Omental fat pad (tissue), 4 donors: ENCODE measurements at places on chromosomes 1 and 21.

GRCh38 chr1:115077984-115078330, 11.3 kb downstream of the TSPAN2 start:
- no peak for DNase-seq

DNA sequence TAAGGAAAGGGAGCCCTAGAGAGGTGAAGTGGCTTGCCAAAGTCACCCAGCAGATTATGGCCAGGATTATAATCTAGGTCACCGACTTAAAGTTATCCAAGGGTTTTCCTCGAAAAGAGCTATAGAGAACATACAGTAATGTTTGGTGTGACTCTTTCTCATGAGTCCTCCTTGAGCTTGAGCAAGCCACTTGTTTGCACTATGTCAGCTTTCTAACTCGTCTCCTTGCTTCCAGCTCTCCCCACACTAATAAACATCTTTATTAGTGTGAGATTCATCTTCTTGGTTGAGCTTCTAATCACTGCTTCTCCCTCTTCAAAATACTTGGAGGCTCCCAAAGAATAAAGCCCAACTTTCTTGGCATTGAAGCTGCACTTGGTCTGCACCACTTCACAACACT, 390.0 kb upstream of the USP24 start:
- DNase-seq = no peak

GRCh38 chr1:147773215-147773715, 12.9 kb upstream of the GJA5 start:
- no peak for DNase-seq

GRCh38 chr1:69777423-69777822, 209.7 kb downstream of the LRRC7 start:
- no peak for DNase-seq

- no peak for DNase-seq
Measured at GRCh38 chr1:223429313-223429731, 36.1 kb downstream of the CCDC185 start.

GRCh38 chr21:39661121-39661520, 48.4 kb downstream of the B3GALT5 start:
- DNase-seq = no peak

- no peak for DNase-seq
Measured at GRCh38 chr1:224632921-224633321, 16.8 kb downstream of the CNIH3 start.

GRCh38 chr1:40224040-40224439, 23.7 kb upstream of the TMCO2 start:
- DNase-seq = no peak

DNA sequence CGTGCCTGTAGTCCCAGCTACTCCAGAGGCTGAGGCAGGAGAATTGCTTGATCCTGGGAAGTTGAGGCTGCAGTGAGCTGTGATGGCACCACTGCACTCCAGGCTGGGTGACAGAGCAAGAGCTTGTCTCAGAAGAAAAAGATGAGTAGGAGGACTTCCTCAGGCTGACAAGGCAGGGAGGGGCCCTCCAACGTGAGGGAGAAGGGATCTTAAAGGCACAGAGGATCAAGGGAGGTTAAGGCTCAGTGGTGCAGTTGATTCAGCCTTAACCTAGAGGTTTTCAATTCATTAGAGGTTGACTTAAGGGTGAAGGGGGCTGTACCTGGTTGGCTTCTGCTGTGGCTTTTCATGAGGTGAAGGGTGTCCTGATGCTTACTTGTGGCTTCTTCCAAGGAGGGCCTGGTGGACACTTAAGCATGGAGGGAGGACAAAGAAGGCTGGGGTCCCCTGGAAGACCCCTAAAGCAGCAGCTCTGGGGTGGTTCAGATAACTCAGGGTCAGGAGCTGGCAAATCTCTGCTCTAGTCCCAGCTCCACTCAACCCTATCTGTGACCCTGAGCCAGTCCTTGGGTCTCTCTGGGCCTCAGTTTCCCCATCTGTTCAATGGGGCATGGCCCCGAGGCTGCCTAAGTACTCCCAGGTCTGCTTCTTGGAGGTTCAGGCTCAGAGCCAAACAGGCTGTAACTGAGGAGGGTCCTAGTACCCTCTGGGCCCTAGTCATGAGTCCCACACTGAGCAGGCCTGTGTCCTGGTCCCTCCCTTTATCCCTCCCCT, 6.3 kb downstream of the EXTL1 start:
- DNase-seq = no peak

GRCh38 chr1:42684139-42684538, 1.9 kb downstream of the YBX1 start:
- DNase-seq = no peak

GRCh38 chr1:162695687-162696086, 63.4 kb downstream of the DDR2 start:
- DNase-seq = no peak

DNA sequence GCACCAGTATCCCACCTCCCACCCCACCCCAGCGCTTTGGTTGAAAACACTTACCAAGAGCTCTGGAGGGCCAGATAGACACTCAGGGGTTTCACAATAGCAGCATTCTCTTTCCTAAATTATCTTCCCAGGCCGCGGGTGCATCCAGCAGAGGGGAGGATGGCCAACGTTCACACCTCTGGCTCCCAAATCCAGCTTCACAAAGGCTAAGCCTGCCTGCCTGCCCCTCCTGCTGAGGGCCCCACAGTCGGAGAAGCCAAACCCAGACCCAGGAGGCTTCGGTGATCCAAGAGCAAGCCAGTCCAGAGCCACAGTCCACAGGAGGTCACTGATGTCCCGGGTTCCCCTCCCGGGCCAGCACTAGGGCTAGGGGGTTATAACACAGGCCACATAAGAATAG, 231.9 kb downstream of the TRABD2B start:
- no peak for DNase-seq

GRCh38 chr1:39322431-39322830, 117.9 kb downstream of the MACF1 start:
- DNase-seq = no peak

GRCh38 chr1:18954270-18955071, 2.0 kb downstream of the IFFO2 start:
- no peak for DNase-seq

DNA sequence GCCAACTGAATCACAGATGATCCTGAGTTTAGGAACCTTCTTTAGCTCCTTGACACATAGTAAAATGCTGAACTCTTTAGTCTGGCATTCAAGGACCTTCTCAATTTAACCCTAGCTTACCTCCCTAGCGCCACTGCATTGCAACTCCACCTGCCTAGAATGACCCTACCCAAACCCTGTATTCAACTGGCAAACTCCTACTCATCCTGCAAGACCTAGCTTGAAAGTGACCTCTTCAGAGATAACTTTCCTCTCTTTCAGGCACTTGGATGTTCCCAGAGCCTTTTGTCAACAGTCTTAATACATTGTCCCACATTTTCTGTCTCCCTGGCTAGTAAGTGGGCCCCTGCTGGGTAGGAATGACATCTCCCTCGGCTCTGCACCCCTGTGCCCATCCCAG, 19.7 kb downstream of the TRIM62 start:
- no peak for DNase-seq

- DNase-seq = no peak
Measured at GRCh38 chr1:212452323-212453155, 19.8 kb downstream of the NENF start.

GRCh38 chr21:25420831-25421230, 186.4 kb downstream of the MRPL39 start:
- no peak for DNase-seq

- DNase-seq = no peak
Measured at GRCh38 chr1:17118268-17118667, 983 bp downstream of the PADI2 start.

GRCh38 chr1:242556276-242556675, 31.8 kb upstream of the PLD5 start:
- no peak for DNase-seq

DNA sequence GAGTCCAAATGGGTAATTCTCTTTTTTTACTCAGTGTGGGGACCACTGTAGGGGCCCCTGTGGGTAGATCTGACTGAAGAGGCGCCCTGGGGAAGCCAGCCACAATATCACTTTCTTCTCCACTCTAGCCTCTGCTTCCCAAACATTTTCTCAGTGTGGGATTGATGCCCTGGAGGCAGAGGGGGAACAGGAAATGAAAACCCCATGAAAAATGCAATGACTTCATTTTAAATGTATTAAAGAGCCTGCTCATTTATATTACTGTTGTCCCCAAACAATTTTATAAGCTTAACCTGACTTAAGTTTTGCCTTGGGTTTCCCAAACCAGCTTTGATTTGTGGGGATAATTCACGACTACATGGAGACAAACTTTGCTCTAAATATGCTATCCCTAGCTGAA, 181.9 kb downstream of the C1orf94 start:
- no peak for DNase-seq

DNA sequence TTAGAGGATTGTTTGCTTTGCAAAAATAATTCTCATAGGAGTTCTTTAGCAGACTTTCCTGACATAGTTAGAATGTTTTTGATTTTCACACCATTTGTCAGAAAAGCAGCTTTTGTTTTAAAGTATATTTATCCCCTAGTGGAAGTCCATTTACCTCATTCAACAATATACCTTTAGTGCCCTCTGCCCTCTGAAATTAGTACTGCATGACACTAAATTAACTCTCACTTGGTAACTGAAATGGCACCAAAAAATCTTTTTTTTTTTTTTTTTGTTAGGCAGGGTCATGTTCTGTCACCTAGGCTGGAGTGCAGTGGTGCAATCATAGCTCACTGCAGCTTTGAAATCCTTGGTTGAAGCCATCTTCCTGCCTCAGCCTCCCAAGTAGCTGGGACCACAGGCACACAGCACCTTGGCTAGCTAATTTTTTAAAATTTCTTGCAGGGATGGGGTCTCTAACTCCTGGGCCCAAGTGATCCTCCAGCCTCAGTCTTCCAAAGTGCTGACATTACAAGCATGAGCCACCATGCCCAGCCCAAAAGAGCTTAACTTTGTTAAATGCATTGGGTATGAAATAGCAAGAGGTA, 13.6 kb downstream of the LRRC42 start:
- no peak for DNase-seq

GRCh38 chr1:214277704-214278635, 3.0 kb upstream of the SMYD2 start:
- no peak for DNase-seq

DNA sequence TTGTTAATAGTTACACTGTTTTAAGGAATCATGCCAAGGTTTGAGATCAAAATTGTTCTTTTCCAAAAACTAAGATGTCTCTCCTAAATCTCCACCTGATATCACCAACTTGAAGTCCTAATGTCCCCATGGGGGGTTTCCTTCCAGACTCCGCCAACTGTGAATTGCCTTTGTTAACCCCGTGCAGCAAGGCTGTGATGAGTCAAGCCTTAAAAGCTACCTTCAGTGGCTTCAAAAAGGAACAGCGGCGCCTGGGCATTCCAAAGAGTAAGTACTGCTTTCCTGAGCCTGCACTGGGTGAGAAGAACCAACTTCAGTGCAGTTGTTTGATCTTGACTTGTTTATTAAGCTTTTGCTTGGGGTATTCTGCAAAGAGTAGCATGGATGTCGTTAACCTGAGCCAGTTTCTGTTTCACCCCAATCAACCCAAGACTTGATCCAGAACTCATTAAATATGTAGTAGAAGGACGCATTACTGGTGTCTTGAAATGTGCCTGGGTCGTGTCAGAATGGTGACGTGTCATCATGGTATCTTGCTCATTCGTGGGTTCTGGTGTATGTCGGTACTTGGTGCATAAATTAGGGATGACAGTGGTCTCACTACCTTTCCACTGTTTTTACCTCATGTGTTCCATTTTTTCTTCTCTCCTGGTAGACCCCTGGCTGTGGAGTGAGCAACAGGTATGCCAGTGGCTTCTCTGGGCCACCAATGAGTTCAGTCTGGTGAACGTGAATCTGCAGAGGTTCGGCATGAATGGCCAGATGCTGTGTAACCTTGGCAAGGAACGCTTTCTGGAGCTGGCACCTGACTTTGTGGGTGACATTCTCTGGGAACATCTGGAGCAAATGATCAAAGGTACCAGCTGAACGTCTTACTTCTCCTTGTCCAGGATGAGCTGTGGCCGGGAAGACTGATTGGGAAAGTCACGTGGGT, 8.7 kb downstream of the ETS2 start:
- no peak for DNase-seq

DNA sequence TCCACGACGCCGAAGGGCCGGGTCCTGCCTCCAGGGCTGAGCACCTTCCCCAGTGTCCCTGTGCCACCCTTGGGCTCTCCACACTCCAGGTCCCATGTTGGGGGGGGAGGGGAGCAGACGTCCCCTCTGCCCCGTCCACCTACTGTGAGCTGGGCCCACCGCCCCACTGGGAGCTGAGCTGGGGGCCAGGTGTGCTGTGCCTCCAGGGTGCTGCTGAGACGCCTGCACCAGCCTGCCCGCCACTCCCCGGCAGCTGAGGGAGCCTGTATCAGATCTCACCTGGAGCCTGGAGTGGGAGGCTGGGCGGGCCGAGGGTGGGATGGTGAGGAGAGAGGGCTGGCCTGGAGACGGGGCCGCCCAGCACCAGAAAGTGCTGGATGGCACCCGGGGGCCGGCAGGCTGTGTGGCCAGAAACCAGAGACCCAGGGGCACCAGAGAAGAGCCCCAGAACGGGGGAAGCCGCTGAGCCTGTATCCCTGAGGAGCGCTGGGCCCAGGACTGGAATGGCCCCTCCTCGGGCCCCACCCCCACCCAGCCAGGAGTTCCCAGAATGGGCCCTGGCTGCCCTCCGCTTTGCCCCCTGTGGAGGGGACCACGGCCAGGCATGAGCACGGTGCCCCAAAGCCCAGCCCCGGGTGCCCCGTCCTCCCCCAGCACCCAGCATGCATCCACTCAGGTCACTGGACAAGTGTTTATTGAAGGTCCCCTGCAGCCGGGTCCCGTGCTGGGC, 3.4 kb downstream of the TNFRSF18 start:
- no peak for DNase-seq

GRCh38 chr1:167083066-167083665, 7.0 kb downstream of the GPA33 start:
- no peak for DNase-seq

DNA sequence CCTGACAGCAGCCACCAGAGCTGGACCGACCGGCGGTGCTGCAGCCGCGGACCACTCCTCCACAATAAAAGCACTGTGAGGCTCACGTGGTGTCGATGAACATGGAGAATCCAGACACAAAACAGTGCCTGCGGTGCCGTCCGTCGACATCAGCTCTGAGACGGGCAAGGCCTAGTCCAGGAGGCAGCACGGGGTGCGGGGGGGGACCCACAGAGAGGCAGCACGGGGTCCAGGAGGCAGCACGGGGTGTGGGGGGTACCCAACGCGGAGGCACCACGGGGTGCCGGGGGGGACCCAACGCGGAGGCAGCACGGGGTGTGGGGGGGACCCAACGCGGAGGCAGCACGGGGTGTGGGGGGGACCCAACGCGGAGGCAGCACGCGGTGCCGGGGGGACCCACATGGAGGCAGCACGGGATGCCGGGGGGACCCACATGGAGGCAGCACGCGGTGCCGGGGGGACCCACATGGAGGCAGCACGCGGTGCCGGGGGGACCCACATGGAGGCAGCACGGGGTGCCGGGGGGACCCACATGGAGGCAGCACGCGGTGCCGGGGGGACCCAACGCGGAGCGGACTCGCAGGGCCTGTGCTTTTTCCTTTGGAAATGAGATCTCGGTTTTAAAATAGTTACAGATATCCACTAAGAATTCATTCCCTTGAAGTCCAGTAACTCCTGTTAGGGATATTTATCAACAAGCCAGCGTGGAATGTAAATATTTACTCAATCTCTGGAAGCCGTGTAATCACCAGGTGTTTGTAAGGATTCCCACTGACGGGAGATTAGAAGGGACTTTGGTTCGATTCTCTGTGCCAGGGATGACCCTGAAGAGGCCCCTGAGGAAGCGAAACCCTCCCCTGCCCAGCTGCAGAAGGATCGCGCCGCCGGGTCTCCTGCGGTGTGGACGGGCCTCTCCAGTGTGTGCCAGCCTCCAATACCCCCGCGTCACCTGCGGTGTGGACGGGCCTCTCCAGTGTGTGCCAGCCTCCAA, 52.1 kb downstream of the COL6A1 start:
- DNase-seq = no peak

- no peak for DNase-seq
Measured at GRCh38 chr1:43904660-43905551, 28.7 kb upstream of the ARTN start.
